ENCODE measurements at places on chromosomes 1 and 21.

GRCh38 chr21:45015469-45015860, 58.9 kb upstream of the ADARB1 start:
- no peak for DNase-seq

GRCh38 chr1:231264642-231265041, 23.6 kb downstream of the GNPAT start:
- DNase-seq: no peak

DNA sequence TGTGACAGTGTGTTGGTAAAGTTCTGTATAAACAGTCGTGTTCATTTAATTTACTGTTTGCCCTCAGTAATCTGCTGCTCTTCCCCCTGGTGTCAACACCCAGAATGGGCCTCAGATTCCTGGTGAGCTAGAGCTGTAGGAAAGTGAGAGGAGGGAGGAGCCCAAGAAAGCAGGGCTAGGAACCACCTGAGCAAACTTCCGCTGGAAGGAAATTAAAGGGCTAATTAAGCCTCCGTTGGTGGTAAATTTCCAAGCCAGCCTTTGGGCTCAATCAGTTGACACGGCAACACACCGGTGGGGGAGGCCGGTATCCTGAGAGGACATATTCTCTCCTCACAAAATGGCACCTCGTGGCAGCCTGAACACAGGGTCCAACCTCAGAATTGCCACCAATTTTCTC, 32.9 kb downstream of the RAB3B start:
- DNase-seq: no peak

DNA sequence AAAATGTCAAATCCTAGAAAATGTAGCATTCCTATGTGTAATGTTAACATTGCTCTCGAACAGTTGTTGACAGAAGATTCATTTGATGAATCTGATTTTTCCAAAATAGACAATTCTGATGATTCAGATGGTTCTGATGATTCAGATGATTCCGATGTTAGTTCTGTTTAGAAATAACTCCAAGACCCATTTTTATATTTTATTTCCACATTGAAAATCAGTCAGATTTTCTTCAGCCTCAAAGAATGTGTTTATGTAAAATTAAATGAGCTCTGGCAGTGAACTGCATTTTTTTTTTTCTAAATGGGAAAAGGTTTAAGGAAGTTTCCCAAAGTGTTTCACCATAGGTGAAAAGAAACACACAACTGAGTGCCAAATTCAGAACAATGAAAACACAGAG, 136.5 kb downstream of the TSEN15 start:
- DNase-seq: no peak

DNA sequence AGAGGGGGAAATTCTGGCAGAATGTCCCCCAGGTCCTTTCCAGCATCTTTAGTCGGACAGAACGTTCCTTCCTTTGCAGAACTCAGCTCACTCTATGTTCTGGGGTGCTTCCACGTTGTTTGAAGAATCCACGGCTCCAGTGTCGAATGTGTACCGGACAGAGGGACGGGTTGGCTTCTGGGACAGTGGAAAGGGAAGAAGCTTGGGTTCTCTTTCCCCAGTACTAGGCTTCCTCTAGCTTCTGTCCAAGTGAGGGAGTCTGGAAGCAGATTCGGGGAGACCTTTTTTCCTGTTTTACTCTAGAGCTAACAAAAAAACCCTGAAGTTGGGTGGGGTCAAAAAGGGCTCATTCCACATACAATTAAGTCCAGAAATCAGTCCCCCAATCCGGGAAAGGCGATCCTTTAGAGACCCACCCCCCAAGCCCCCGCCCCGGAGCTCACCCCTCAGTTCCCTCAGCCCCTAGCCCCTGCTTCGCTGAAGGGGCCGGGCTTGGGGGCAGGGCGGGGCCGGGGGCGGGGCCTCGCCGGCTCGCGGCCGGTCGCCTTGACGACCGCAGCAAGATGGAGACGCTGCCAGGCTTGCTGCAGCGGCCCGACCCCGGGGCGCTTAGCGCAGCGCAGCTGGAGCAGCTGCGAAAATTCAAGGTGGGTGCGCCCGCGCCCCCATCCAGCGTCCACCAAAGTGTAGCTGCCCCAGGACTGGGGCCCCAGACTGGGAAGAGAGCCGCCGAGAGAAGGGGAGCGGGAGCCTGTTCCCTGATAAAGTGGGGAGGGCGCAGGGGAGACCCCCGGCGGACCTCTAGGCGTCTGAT, at the start of gene RIIAD1:
Gene RIIAD1 (plus strand): TSS at position 549 of the 814 bp plus-strand sequence. CDS start 15 bp downstream, at position 564.
- peak; percentile 59 for DNase-seq

GRCh38 chr1:38806090-38806489, 53.5 kb downstream of the RRAGC start:
- no peak for DNase-seq

GRCh38 chr1:59697150-59697800, 117.5 kb upstream of the HOOK1 start:
- peak; percentile 20 for DNase-seq

- DNase-seq: no peak
Observed at GRCh38 chr1:7501723-7502603, 269.1 kb upstream of the VAMP3 start.

DNA sequence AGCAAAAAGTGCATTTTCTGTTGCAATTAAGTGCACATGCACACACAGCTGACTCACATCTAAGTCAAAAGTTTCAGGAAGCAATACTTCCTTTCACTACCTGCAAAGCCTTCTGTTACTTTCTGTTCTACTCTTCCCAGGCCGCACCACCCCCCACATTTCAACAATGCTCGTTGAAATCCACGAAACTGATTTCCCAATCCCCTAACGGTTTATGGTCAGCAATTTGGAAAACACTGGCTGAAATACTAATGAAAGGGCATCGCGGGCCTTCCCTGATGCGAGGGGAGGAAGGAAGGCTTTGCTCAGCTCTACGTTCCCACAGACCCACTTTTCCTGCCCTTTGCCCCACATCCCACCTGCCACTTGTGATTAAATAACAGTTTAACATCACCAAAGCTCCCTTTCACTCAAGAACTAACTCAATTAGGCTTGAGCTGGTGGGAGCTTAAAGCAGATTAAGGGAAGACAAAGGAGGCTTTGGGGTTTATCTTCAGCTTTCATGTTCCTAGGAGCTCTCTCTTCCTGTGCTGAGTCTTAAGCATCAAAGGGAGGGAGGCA, 243.2 kb upstream of the RAB4A start:
- peak; percentile 30 for DNase-seq

DNA sequence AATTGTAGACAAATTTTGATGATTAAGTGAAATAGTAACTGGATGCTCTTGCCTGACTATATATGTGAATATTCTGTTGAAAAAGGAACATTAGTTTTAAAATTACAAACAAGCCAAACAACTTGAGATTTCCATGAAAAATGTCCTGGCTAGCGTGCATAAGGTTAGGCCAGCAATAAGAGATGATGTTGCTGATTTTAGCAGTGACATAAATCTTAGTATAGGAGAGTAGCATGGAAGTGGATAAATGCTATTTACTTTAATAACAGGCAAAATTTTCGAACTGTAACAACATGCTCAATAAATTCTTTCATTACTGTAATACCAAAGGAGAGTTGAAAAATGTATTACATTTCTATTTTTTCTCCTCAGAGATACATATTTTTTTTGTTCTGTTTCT, 266.6 kb downstream of the LRRC7 start:
- no peak for DNase-seq

- no peak for DNase-seq
Observed at GRCh38 chr21:41858466-41859296, 20.5 kb downstream of the PRDM15 start.

GRCh38 chr1:9086045-9086444, 16.6 kb upstream of the SLC2A5 start:
- no peak for DNase-seq

DNA sequence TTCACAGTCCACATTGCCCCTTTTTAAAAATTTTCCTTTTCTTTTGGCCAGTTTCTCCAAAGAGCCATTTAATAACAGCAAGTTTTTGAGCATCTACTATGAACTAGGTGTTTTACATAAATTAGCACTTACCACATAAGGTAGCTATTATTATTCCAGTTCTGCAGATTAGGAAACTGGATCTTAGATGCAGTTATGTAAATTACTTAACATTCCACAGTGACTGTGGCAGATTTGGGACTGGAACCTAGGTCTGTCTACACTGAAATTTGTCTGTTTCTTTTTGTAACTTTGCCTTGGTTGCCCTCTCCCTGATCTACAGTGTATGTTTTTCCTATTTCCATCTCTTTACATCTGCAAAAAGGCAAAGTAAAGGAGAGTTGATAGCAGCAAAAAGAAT, 164.8 kb upstream of the ATP1B1 start:
- DNase-seq: no peak

DNA sequence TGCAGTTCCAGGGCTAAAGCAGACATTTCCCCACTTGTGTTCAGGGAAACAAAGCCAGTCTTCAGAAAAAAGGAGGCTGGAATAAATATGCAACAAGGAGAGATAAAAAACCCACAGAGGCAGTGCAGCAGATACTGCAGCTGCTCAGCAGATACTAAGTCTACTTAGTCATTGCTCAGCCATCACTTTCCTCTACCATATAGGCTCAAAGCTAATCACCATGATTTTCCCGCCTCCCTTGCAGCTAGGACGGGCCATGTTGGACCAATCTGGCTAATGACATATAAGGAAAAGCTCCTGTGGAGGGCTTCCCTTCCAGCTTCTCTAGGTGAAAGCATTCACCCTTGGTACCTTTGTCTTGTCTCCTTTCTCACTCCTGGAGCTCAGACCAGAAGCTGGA, 10.0 kb upstream of the EFHD2 start:
- DNase-seq: no peak

GRCh38 chr1:33517596-33518250, 45.3 kb downstream of the ZSCAN20 start:
- DNase-seq: no peak

DNA sequence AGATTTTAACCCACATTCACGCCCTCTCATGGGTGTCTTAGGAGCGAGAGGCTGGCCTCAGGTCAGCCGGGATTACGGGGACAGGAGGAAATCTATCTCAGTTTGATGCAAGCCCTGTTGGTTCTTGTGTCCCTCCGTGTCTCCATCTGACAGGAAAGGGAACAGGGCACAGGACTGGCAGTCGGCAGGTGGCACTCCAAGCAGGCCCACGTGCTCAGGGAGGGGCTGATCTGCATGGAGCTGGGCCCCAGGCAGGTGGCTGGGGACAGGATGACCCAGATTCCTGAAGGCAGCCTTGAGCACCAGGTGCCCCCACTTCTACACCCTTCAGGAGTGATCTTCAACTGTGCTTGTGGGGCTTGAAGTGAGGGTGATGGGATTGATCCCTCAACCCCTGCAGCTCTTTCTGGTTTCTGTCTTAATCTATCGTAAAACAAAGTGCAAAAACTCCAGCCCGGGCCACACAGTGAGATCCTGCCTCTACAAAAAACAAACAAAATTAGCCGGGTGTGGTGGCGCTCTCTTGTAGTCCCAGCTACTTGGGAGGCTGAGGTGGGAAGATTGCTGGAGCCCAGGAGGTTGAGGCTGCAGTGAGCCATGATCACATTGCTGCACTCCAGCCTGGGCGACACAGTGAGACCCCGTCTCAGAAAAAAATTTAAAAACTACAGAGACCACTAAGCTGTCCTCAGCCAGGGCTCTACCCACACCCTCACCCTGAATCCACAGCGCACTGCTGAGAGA, 8.3 kb downstream of the PLEKHG5 start:
- DNase-seq: no peak

- no peak for DNase-seq
Observed at GRCh38 chr1:229410692-229411433, 23.0 kb downstream of the ACTA1 start.

Data from CD4-positive, alpha-beta T cell treated with Interleukin-12 subunit alpha and Interleukin-12 subunit beta, for 1 hour (primary cell).